CD4-positive, alpha-beta T cell treated with Interleukin-2 at 100 ng/mL for 4 hours (primary cell): ENCODE measurements at places on chromosomes 13 and 19.

GRCh38 chr19:57815247-57816075 is 748 bp upstream of the ZNF552 start:
- DNase-seq, result no peak

DNA sequence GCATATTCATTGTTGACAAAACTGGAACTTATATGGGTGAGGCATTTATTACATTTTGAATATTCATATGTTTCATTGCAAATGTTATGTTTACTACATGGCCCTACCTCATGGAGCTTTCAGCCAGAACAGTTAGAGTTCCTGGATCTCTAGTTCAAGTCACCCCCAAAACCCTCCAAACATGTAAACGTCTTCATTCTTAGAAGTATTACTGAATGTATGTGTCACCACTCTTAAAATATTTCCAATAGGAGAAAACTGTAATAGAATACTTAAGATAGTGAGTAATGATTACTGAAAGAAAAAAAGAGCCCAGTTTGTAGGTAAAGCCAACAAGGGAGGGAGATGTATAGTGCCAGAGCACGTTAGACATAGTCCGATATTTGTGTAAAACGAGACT is 23.5 kb downstream of the URI1 start:
- DNase-seq, result no peak

DNA sequence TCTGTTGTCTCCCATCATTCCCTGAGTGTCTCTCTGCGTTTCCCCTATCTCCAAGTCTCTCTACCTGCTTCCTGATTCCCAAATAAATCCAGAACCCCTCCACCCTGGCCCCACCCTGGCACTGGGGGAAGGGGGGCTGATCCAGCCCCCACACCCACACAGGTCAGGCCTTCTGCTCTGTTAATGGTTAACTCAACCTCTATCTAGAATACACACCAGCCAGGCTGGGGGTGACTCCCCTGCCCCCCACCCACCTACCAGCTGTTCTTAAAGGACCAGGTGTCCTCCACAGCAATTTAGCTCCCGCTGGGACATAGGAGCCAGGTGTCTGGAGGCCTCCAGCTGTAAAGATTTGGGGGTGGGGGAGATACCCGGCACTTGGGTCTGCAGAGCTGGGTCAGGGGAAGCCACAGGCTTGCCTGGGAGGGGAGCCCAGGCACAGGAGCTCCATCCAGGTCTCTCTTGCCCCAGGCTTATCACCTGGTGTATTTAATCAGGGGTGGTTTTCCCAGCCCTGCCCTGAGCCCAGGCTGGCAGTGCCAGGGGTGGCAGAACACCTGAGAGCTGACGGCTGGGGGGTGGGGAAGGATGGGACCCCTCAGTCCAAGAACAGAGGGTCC is 3.9 kb downstream of the IRF2BP1 start:
- no peak for DNase-seq

DNA sequence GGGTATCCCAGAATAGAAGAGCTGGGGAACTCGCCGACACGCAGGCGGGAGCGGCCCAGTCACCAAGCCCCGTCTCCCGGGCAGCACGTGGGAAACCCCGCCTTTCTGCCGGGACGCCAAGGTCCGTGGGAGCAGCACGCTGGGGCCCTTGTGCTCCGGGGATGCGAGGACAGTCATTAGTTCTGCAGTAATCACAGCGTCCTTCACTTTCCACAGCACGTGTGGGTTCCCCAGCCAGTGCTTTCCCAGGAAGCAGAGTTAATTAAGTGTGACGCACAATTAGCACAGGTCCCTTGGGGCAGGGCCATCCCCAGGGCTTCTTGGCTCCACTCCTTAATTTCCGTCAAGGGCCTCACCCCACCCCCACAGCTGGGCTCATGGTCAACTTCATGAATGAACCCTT is 64.3 kb upstream of the C13orf46 start:
- DNase-seq, result no peak

DNA sequence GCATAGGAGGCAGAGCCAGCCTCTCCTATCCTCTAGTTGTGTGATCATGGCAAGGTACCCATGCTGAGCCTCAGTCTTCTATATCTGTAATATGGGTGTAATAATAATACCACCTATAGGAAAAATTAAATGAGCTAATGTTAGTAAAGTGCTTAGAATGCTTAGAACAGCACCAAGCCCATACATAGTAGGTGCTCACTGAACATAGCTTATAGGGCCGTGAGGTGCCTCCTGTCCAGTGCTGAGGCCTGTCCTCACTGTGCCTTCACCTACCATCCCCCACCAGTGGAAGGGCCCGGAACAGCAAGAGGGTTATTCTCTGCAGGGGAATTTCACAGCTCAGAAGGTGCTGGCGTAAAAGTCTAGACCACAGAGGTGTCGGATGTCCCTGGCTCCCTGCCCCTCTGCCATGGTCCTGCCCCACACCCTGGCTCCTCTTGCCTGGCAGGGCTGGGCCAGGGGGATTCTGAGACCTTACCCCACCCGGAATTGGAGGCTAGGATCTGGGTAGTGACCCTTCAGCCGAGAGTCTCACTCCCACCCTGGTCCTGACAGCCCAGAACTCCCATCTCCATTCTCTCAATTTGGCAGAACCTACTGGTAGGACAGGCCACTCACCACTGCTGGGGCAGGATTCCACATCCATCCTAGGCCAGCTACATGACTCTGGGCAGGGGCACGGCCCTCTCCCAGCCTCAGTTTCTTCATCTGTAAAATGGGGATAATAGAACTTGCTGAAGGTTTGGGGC is 2.2 kb upstream of the SCN1B start:
- no peak for DNase-seq

- no peak for DNase-seq
Measured at GRCh38 chr13:80296638-80297037, 44.3 kb downstream of the SPRY2 start.

DNA sequence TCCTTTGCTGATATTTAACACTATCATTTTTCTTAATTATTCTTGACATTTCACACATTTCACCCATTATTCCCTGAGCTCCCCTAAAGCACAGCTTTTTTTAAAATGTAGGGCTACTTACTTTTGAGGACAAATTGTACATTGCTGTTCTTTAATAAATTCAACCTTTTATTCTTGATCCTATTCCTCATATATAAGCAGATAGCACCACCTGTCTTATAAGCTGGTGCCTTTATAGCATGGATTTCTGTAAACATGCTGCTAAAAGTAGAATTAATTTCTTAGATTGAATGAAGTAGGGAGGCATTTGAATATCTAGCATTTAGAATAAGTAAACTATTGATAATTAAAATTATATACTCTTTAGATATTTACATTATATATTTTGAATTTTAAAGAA is 603.4 kb upstream of the PCDH9 start:
- DNase-seq, result no peak

- no peak for DNase-seq
Measured at GRCh38 chr13:113500530-113501265, 10.2 kb upstream of the DCUN1D2 start.

DNA sequence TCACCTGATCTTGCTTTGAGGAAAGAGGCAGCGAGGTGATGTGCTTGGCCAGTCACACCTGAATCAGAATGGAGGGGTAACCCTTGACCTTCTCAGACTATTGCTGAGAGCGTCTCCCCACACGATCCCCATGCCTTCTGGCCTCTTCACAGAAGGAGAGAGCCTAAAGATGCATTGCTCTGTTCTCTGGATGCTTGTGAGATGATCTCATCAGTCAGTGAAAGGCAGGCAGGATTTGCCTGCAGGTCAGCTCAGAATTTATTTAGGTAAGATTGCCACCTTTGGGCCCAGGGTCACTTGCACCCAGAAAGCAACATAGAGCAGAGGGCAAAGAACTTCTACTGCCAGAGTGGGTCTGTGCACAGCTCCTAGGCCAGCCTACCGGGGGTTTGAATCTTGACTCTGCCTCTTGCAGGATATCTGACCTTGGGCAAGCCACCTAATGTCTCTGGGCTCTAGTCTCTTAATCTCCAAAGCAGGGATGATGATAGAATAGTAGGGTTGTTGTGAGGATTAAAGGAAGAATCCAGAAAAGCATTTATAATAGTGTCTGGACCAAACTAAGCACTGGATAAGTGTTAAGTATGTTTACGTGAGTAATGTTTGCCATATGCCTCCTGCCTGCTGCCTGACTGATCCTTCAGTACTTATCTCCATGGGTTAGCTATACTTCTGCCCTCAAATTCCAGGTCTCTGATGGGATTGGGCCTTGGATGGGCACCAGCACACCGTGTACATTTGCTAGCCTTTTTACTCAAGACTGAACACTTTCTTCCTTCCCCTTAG is 8.4 kb upstream of the FLT1 start:
- no peak for DNase-seq

DNA sequence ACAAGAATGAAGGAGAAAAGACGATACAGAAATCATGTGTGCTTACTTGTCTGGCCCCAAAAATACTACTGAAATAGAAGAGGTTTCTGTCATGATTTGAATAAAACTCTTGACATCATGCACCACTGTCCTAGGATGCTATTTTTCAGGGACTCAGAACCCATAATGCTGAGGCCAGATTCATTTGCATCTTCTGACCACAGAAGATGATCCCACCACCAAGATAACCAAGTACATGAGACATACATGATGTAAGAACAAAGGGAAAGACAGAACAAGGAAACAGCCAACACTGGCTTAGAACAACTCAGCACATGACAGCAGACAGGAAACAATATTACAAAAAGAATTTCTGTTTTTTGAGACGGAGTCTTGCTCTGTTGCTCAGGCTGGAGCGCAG is 2.5 kb downstream of the ZNF552 start:
- no peak for DNase-seq

DNA sequence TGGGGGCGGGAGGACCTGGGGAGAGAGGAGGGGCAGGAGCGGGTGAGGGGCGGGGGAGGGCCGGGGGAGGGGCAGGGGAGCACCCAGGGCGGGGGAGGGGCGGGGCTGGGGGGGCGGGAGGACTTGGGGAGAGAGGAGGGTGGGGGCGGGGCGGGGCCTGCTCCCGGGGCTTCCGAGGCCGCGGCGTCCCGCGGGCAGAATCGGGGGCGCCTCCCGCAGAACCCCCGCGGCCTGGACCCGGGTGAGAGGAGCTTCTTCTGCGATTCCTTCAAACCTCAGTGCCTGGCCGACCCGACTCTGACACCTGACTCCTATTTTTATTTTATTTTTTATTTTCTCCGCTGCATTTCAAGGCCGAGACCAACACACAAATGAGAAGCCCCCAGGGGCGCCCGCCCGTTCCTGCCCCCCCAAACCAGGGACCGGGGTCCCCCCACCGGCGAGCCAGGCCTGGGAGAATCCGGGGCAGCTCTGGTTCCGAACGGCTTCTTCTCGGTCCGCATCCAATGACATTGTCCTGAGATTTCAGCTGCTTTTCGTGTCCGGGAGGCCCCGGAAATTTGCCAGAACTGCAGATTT is 470 bp upstream of the GRTP1 start:
- no peak for DNase-seq

DNA sequence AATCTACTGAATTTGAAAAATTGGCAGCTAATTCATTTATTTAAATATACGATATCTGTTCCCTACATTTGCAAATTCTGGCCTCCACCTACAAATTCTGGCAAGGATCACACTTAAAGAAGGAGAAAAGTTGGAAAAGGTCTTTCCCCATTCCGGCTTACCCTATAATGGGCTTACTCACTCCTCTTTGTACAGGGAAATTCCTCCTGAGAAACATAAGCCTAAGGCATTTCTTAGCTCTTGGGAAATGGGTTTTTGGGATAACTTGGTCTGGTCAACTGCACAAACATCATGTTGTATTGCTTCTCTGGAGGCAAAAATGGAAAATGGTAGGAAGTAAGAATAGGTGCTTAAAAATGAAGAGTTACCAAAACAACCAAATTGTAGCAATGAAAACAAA is 25.5 kb downstream of the KCTD12 start:
- no peak for DNase-seq

GRCh38 chr13:98293570-98294142 is 116.6 kb upstream of the RNF113B start:
- no peak for DNase-seq

DNA sequence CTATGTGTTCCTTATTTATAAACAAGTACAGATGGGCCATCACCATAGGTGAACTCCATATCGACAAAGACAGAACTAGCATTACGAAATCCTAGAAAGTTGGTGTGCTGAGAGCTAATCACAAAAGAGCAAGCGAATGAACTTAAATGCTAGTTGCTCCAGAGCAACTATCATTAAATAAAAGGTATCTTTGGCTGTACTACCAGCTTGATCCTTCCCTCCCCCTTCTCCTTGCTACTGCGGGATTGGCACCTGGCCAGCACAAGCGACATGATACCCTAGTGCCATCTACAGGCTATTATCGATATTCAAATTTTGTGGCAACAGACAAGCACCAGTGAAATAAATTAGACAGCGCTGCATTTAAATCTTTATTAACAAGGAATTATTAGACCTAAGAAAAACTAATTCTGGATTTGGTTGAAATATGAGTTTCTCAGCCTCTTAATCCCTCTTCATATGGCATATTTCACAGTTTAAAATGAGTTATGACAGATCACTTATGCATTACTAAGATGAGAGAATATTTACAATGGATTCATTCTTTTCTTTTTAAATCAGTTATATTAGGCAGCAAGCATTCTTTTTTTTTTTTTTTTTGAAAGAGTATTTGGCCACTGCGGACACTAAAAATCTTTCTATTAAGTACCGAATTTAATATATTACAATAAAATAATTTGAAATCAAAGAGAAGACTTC is 5.8 kb downstream of the PCDH9 start:
- DNase-seq, result peak; percentile 26

DNA sequence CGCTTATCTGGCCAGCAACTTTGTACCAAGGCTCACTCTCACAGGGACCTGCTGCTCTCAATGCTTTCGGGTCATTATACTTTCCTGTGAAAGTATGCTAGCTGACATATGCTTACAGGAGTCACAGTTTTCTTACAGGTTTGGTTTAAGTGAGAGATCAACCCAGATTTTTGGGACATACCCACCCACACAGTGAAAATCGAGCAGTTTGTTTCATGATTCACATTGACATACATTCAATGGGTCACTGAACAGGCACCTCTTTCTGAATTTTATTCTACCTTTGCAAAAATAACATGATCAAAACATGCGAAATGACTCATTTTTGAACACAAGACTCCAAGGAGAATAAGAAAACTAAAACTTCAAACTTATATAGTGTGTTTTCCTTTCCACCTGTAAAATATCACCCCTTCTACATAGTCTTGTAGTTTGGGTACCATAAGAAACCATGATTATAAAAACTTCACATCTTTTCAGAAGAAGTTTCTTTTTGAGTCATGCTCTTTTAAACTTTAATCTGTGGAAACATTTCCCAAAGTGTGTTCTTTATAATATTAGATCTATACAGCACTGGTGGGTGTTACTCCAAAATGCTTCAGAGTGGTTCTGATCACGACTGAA is 44.3 kb upstream of the TEX29 start:
- no peak for DNase-seq

GRCh38 chr13:26785838-26786630 is 25.4 kb upstream of the GPR12 start:
- peak; percentile 49 for DNase-seq
